ENCODE measurements at places on chromosomes 5 and 9. TPM values are rescaled to one million over a fixed set of nuclear protein-coding genes. Genes with fewer than 3 reads are reported as not detected.

DNA sequence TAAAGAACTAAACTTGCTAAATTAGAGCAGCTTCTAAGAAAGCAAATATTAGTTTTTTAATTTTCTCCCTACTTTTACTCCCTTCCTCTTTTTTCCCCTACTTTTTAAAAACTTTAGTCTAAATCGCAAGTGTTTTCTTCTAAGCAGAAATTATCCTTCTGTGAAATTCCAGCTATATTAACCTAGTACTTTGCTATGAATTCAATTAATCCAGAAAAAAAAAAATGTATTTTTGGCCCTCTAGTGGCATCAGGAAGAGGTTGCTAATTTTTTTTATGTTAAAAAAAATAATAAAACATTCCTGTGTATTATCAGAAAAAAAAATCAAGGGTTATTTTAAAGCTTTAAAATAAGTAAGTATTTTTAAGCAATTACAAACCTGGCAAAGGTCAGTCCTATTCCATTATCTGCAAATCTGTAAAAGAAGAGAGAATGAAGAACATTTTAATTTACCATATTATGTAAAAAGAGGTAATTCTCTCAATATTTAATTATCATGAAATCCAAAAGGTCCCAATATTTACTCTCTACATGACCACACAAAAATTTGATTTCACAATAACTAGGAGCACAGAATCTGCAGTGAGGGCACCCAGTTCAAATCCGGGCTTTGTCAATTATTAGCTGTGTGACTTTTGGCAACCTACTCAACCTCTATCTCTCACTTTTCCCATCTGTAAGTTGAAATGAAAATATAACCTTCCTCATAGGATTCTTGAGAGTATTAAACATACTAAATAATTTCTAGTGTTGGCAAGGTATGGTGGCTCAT is 52.0 kb downstream of the CEMIP2 start:
- no peak for DNase-seq
- peaks cover 3% of the 10 kb centered on the region for H3K4me1 ChIP-seq
- H3K36me3 ChIP-seq = no peaks in the 10 kb centered on the region
- no peaks in the 10 kb centered on the region for H3K27me3 ChIP-seq
- H3K27ac ChIP-seq = no peak overlapping the region

ADAMTSL2 gene
- 2.2 TPM for total RNA-seq

GRCh38 chr5:39447059-39447458 is 22.3 kb upstream of the DAB2 start:
- no peaks in the 10 kb centered on the region for H3K27me3 ChIP-seq
- H3K4me3 ChIP-seq = no peak overlapping the region
- DNase-seq = no peak
- H3K4me1 ChIP-seq = no peaks in the 10 kb centered on the region
- H3K36me3 ChIP-seq = no peaks in the 10 kb centered on the region
- H3K27ac ChIP-seq = peak overlapping the region; percentile 76

SNCB gene
- total RNA-seq = not detected

GRCh38 chr9:33101104-33101951 is 24.9 kb upstream of the SMU1 start:
- H3K27ac ChIP-seq = no peak overlapping the region
- H3K36me3 ChIP-seq = no peaks in the 10 kb centered on the region
- no peak for DNase-seq
- no peaks in the 10 kb centered on the region for H3K4me1 ChIP-seq
